ENCODE measurements at places on chromosomes 11 and 22.

DNA sequence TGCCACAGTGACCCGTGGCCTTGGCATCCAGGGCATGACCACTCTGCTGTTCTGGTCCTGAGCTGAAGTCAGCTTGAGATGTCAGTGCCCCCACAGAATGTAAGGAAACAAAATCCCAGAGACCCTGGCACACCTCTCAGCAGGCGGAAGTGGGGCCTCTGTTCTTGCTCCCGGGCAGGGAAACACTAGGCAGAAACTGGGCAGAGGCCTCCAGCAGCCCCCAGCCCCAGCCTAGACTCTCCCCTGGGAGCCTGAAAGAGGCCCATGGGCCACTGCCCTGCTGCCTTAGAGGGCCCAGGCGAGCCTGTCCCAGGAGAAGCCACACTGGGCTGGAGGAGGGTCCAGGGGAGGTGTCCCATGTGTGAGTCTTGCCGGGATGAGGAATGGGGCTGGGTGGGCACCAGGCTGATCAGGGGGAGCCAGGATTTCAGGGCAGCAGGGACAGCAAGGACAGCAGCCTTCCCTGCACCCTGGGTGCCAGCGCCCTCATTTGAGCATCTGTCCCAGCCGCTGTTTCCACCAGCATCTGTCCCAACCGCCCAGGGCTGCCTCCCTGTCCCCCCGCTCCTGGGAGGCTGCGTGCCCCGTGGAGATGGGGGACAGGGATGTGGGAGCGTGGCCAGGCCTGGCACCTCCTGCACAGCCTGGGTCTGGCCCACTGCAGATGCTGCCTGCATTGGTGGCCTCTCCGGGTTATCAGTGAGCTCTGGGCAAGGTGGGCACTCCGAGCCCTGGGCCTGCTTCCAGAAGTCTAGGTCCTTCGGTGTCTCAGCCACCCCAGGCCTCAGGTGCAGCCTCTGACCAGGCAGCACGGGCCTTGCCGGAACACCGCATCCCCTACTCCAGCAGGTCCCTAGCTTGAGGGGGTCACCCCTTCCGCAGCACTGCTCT lies 1072.4 kb downstream of the BRD1 start:
- no peaks in the 10 kb centered on the region for H3K4me1 ChIP-seq
- H3K4me3 ChIP-seq, result no peak overlapping the region
- no peak for DNase-seq
- H3K27ac ChIP-seq, result no peak overlapping the region
- no peaks in the 10 kb centered on the region for H3K27me3 ChIP-seq

- no peaks in the 10 kb centered on the region for H3K36me3 ChIP-seq
- DNase-seq, result peak; percentile 59
- no peak overlapping the region for H3K4me3 ChIP-seq
Observed at GRCh38 chr22:42317008-42317407, 46.6 kb upstream of the TCF20 start.

DNA sequence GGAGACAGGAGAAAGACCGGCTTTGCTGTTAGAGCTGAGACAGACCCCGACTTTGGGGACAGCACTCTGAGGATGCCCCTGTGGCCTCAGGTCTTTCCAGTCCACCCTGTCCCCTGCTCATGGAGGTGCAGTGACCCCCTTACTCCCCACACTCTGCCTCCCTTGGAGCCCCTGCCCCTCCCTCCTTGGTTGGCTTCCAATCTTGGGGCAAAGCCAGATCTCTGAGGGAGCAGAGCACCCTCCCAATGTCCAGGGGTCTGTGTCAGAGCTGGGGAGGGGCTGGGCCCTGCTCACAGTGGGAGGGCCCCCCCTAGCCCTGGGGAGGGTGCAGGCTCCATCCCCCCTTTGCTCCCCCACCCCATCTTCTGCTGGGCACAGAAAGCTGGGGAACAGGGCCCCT lies 50.0 kb downstream of the IGLL1 start:
- no peaks in the 10 kb centered on the region for H3K27me3 ChIP-seq
- no peaks in the 10 kb centered on the region for H3K4me1 ChIP-seq
- no peak overlapping the region for H3K4me3 ChIP-seq
- H3K36me3 ChIP-seq, result no peaks in the 10 kb centered on the region

DNA sequence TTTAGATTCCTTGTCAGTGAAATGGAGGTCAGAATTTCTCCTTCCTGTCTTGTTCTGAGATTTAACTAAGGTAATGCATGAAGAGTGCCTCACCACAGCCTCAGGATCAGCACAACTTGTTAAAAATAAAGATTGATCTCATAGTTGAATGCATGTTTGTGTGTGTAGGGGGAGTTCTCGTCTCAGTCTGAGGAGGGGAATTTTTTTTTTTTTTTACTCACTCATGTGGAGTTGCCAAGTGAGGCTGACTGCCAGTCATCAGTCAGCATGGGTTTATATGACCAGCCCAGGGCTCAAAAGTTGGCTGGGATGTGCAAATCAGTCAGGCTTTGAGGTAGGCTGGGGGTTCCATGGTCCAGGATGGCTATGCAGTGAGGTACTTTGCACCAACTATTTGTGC lies 113.2 kb downstream of the FANCF start:
- no peak overlapping the region for H3K27ac ChIP-seq
- DNase-seq, result no peak
- no peaks in the 10 kb centered on the region for H3K4me1 ChIP-seq
- no peaks in the 10 kb centered on the region for H3K27me3 ChIP-seq
- H3K4me3 ChIP-seq, result no peak overlapping the region

DNA sequence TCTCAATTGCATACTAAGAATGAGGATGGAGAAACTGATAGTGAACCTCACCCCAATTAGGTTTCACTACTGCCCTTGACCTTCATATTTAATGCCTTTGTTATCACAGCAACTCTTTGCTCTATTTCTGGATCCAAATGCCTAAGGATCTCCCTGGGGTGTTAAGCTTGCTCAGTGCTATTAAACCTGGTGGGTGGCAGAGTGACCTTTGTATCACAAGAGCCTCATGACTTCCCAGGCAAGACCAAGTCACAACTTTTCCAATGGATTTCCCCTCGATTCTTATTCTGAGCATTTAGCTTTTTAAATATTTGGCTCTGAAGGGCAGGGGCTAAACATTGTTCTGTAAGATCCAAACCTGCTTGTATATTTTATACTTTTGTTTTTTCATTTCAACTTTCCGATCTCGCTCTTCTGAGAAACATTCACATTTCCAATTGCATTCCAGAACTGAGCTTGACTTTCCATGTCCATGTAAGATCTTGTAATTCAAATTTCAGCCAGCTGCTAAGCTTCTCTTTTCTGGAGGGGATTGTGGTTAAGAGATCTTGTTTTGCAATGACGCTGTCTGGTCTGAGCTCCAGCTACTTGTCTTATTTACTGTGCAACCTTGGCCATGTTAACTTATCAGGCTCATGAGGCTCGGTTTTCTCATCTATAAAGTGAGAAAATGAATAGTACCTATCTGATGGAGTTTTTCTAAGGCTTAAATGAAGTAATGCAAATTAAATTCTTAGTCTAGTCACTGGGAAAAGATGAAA lies 6.4 kb upstream of the EHF start:
- DNase-seq, result no peak
- H3K4me1 ChIP-seq, result no peaks in the 10 kb centered on the region
- no peak overlapping the region for H3K4me3 ChIP-seq
- no peaks in the 10 kb centered on the region for H3K36me3 ChIP-seq

GRCh38 chr11:12009617-12010321 lies 1.3 kb upstream of the DKK3 start:
- H3K36me3 ChIP-seq, result no peaks in the 10 kb centered on the region
- no peak overlapping the region for H3K27ac ChIP-seq
- H3K27me3 ChIP-seq, result peaks cover 24% of the 10 kb centered on the region
- peaks cover 8% of the 10 kb centered on the region for H3K4me1 ChIP-seq
- DNase-seq, result no peak
- no peak overlapping the region for H3K4me3 ChIP-seq

GRCh38 chr11:21428796-21429195 lies 759.4 kb downstream of the NELL1 start:
- no peaks in the 10 kb centered on the region for H3K27me3 ChIP-seq
- H3K27ac ChIP-seq, result no peak overlapping the region
- no peaks in the 10 kb centered on the region for H3K4me1 ChIP-seq

DNA sequence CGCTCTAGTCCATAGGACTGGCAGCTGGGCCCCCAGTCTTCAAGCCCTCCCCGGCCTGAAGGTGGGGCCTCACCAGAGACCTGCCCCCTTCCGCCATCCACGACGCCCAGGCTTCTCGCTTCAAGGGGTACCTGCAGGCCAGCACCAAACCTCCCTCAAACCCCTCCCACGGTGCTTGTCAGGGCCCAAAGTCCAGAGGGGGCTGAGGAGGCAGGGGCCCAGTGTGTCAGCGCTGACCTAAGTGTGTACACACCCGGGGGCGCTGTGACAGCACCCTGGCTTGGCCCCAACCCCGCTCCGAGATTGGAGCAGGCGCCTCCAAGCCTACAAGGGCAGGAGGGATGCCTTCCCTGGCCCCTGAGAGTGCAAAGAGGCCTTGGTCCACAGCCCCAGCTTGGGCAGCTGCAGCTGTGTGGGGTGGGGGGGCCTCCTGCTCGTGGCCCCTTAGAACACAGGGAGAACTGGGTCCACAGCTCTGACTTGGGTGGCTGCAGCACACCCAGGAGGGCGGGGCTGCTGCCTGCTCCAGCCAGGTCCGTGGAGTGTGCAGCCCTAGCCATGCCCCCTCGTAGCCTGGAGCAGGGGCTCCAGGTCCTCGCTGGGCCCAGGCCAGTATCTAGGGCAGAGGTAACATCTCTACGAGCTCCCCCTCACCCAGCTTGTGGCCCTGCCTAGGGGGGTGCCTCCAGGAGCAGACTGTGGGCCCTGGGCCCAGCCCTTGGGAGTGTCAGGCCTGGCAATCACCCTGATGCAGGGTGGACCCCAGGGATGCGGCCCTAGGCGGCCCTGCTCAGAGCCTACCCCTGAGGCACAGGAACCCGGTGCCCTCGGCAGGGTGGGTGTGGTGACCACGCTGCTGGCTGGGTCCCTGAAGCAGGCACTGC lies 4.9 kb downstream of the SBF2 start:
- no peak for DNase-seq
- no peaks in the 10 kb centered on the region for H3K27me3 ChIP-seq
- no peaks in the 10 kb centered on the region for H3K36me3 ChIP-seq
- H3K4me1 ChIP-seq, result peaks cover 6% of the 10 kb centered on the region
- no peak overlapping the region for H3K27ac ChIP-seq

DNA sequence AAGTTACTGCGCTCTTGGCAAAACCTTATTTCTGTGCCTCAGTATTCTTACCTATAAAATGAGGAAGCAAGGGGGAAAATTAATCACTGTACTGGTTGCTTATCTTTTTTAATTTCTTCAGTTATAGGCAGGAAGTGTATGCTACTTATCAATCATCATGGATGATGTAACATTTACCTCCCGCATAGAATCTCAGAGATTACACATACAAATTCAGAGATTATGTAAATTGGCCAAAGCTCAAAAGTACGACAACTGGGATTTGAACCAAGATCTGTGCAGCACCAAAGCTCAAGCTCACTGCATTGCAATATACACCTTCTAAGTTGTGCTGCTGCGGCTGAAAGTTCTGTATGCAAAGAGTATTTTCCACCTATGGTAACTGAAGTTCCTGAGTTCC lies 83.0 kb downstream of the PDHX start:
- H3K27me3 ChIP-seq, result no peaks in the 10 kb centered on the region
- DNase-seq, result no peak
- no peaks in the 10 kb centered on the region for H3K36me3 ChIP-seq
- no peak overlapping the region for H3K4me3 ChIP-seq
- no peak overlapping the region for H3K27ac ChIP-seq

GRCh38 chr22:35835267-35835997 lies 117.8 kb downstream of the APOL5 start:
- H3K27ac ChIP-seq, result no peak overlapping the region
- H3K4me3 ChIP-seq, result no peak overlapping the region
- no peak for DNase-seq
- H3K4me1 ChIP-seq, result no peaks in the 10 kb centered on the region
- H3K27me3 ChIP-seq, result peaks cover 2% of the 10 kb centered on the region

GRCh38 chr11:121929581-121929980 lies 186.4 kb downstream of the BLID start:
- no peaks in the 10 kb centered on the region for H3K27me3 ChIP-seq
- H3K36me3 ChIP-seq, result no peaks in the 10 kb centered on the region
- H3K27ac ChIP-seq, result no peak overlapping the region
- H3K4me1 ChIP-seq, result no peaks in the 10 kb centered on the region
- DNase-seq, result no peak
- no peak overlapping the region for H3K4me3 ChIP-seq

DNA sequence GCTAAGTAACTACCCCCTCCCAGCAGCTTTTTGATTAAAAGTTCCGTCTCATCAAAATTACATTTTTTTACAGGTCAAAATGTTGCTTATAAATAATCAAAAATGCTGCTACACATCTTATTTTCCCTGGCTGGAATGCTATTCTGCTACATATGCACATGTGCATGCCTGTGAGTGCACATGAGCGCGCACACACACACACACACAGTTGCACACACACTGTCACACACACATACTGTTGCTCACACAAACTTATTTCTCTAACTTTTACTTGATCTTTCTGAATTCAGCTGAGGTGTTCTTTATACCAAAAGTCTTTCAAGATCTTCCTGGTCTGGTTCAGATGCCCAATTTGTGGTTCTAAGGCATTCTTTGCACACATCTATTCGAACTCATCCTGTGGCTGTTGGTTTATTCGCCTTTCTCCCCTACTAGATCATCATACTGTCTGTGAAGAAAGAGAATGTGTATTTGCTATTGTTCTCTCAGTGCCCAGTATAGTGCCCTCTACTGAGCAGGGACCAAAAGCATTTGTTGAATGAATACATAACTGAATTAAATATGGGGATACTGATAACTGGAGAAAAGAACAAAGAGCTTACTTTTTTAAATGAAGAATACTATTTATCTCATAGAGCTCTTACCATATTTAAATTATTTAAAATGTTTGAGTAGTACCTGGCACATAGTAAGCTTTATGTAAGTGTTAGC lies 68.1 kb upstream of the CCDC179 start:
- no peak for DNase-seq
- no peaks in the 10 kb centered on the region for H3K27me3 ChIP-seq
- no peak overlapping the region for H3K27ac ChIP-seq
- no peaks in the 10 kb centered on the region for H3K36me3 ChIP-seq
- H3K4me1 ChIP-seq, result no peaks in the 10 kb centered on the region

DNA sequence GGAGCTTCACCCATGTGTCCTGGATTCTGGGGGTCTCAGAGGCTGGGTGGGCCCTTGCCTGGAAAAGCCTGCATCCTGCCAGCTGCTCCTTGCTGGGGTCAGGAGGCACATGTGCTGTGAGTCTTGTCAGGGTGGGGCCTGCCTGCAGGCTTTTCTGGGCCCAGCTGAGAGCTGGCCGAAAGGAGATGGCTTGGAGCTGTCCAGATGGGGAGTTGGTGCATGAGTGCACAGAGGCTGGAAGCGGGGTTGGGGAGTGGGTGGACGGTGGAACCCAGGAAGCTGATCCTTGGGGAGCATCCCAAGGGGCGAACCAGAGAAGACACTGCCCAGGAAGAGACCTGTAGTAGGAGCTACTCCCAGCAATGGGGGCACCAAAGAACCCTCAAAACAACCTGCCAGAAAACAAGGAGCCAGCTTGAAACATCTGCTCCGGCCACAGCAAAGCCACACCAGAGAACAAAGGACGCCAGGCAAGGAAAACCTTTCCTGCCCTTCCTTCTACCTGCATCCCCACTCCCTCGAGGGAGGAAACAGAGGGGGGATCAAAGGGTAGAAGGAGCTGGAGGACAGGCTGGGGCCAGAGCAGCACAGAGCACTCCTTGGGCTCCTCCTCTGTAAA lies 8.2 kb upstream of the KCTD17 start:
- H3K36me3 ChIP-seq, result no peaks in the 10 kb centered on the region
- no peaks in the 10 kb centered on the region for H3K4me1 ChIP-seq
- DNase-seq, result no peak
- H3K27me3 ChIP-seq, result no peaks in the 10 kb centered on the region
- no peak overlapping the region for H3K4me3 ChIP-seq

- no peaks in the 10 kb centered on the region for H3K27me3 ChIP-seq
- H3K27ac ChIP-seq, result no peak overlapping the region
- H3K4me3 ChIP-seq, result no peak overlapping the region
- H3K36me3 ChIP-seq, result no peaks in the 10 kb centered on the region
Observed at GRCh38 chr11:78291503-78292108, 102.9 kb downstream of the USP35 start.

All from effector memory CD4-positive, alpha-beta T cell (primary cell).